ENCODE measurements at places on chromosomes 3 and 15.

- no peak for DNase-seq
These were observed 187.1 kb upstream of the STT3B start for GRCh38 chr3:31345581-31345980.

GRCh38 chr3:99799422-99799821, 18.2 kb upstream of the CMSS1 start:
- DNase-seq: no peak

DNA sequence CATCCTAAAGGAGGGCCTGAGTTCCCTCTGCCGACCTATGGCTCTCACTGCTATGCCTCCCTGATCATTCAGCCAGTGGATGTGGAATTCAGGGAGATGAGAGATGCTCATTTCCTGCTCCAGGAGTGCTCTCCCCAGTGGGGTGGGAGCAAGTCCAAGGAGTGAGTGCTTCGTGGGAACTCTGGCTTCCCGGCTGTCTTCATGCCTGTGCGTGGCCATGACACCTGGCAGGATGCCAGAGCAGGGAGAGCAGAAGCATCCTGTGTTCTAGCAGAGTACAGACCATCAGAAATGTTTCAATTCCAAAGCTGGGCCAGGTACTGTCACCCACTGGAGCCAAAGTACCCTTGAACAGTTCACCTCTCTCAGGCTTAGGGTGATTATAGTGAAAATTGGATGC, 45.1 kb downstream of the APH1B start:
- DNase-seq: no peak

DNA sequence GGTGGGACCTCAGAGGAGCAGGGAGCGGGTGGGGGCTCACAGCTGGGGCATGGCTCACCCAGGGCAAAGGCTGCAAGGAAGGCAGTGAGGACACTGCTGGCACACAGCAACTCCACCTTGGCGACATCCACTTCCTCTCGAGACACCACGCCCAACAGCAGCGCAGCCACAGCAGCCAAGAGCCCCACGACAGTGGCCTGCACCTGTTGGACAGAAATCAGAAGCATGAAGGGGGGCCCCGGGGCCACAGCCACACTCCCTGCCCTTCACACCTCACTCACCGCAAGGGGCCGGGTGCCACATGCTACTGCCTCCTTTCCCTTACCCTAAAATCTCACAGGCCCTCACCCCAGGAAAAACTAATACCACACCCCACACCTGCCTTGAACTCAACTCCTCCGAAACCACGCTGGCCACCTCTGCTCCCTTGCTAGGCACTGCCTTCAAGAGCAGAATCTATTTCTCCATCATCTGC, 57.3 kb downstream of the ROPN1B start:
- DNase-seq: no peak

DNA sequence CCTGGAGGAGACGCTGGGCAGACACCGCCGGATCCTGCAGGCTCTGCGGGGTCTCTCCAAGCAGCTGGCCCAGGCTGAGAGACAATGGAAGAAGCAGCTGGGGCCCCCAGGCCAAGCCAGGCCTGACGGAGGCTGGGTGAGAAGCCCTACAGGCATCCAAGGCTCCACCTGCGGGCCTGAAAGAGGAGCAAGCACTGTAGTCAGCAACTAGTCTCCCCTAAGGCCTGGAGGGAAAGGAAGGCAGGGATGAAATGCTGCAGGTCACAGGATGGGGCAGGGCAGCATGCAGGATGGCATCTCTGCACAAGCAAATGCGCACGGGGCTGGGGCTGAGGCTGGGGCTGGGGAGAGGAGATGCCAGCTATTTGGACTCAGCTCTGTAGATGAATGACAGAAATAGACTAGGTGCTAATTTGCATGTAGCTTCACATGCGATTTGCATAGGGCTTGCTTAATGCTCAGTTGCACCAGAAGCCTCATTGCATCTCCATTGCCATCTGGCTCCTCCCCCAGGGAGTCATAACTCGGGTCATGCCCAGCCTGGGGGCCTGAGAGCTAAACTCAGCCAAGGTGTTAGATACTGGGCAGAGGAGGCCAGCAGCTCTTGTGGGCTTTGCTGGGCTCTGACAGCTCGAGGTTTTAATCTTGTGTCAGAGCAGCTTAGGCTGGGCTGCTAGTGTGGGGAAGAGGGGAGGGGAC, 5.2 kb upstream of the CPLX3 start:
- no peak for DNase-seq

DNA sequence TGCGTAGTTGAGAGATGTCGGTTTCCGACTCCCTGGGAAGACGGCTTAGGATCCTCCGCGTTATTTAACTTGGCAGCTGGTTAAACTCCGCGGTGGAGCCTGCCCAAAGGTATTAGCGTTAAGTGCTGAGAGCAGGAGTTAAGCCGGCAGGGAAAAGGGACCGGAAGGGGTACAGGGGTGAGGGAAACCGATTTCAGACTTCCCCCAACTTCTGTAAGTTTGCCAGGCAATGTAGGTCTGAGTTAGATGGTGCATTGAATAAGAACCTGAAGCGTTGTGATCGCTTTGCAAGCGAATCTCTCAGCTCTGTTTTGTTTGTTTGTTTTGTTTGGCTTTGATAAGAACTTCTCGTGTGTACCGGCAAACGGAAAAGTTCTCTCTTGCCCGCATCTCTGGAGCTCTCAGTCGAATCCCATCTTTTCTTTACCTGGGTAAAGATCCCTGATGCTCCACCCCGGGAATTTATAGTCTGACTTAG, 6.0 kb upstream of the FEZF2 start:
- DNase-seq: no peak

GRCh38 chr3:56291953-56292352, 176.3 kb downstream of the ERC2 start:
- no peak for DNase-seq

- DNase-seq: no peak
These were observed 105.1 kb upstream of the IGF1R start for GRCh38 chr15:98543237-98543636.

GRCh38 chr3:16794257-16794656, 90.5 kb upstream of the PLCL2 start:
- DNase-seq: no peak

GRCh38 chr3:194132465-194133286, 3.3 kb upstream of the HES1 start:
- no peak for DNase-seq

DNA sequence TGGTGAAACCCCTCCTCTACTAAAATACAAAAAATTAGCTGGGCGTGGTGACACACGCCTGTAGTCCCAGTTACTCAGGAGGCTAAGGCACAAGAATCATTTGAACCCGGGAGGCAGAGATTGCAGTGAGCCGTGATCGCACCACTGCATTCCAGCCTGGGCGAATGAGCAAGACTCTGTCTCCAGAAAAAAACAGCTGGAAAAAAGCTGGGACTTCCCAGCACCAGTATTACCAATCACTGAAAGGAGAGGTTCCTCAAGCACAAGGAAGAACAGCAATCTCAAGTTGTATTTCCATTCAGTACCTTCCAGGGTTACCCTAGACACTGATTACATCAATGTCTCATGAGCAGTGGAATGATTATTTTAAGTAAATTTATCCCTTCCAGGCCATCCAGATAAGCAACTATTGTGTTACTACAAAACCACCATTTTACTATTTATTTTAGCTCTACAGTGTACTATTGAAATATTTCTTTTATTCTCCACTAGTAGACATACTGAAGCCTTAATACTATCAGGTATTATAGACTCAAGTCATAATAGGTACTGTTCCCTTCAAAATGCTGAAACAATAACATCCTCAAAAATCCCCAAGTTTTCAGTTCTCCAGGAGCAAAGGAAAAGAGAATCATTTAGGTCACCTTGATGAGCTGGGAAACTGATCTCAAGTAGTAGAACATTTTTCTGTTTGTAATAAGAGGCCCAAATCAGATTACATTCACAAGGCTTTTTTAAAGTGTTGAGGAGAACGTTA, 54.8 kb upstream of the VGLL4 start:
- DNase-seq: no peak
